Dermis blood vessel endothelial cell (primary cell): ENCODE measurements at places on chromosomes 5 and 9.

DNA sequence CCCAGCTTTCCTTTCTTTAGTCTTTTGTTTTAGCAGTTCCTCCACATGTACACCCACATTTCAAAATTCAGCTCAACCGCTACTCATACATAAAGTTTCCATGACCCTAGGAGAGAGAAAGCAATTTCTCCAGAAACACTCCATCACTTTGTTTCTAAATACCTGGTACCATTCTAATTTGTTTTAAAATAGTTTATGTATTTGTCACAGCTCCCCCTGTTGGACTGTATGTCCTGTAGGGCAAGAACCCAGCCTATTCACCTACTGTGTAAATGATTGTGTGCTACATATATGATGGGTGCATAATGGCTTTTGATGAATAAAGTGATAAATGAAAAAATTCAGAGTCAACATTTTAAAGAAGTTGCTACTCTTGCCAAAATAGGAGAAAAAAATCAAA, 139.1 kb downstream of the COX7C start:
- no peak for DNase-seq

GRCh38 chr9:124386201-124386600, 29.0 kb downstream of the PSMB7 start:
- no peak for DNase-seq

DNA sequence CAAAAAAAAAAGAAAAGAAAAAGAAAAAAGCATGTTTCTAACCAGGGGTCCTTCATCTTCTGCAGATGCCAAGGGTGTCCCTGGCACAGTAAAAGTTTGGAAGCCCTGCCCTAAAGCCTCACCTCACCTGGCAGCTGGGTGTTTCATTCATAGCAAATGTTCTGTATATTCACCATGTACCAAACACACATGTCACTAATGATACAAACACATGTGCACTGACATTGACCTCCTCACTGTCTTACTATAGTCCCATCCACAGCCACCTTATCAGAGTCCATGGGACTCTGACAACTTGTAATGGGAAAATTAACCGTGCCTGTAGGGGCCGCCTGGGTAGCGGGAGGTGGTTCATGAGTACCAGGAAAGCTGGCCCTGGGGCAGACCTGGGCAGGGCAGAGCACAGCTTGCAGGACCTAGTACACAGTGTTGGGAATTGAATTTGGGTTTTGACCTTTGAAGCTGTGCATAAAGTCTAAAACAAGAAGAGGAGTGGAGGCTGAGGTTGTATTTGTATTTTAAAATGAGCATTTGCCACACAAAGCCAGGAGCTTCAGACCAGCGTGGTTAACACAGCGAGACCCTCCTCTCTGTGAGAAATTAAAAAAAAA, 6.4 kb upstream of the MGAT4B start:
- DNase-seq: no peak

DNA sequence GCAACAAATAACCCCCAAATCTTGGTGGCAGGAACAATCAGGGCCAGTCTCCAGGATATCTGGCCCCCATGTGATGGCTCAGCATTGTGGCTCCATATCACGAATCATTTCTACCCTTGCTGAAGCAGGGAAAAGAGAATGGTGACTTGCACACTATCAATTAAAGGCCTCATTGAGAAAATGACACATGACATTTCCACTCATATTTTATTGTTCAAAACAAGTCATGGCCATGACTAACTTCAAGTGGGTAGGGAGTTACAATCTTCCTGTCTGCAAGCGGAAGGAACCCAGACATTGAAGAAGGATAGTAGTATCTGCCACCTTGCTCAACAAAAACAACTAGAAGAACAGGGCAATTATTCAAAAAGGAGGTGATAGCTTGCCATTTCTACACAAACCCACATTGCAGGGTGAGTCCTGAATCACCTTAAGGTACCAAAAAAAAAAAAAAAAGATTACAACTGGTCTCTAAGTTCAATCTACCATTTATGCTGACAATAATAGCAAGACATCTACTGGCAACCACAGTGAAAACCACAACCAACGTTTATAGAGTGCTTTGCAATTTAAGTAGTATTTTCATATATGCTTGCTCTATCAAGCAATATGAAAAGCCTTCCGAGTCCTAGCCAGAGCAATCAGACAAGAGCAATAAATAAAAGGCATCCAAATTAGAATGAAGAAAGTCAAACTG, 186.7 kb upstream of the DAPK1 start:
- DNase-seq: no peak

DNA sequence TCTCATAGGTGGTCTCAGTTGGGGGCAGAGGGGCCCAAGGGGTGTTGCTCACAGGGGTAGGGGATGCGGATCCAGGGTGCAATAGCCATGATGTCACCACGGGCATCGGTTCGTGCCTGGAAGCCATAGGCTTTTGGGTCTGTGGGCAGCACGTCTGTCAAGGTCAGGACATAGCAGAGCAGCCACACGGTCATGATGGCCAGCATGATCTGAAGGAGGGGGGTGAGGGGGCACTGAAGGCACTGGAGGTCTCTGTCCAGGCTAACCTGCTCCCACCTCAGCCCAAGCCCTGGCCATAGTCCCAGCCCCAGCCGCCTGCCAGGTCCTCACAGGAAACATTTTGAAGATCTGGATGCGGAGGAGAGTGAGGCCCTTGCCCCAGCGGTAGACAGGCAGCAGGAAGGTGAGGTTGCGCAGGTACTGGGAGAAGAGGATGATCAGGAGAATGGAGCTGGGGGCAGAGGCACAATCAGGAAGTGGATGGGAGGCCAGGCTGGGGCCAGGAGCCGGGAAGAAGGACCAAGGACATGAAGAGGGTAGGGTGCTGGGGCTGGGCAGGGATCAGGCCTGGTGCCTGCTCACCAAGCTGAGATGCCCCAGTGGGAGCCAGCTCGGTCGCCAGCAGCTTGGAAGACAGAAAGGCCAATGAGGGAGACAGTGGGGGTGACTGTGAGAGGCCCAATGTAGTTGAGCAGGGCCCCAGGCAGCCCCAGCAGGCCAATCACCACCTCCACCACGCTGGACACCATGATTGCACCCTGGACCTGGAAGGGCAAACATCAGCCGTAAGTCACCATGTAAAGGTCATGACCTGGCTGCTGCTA, 3.3 kb downstream of the SLC23A1 start:
- DNase-seq: no peak

DNA sequence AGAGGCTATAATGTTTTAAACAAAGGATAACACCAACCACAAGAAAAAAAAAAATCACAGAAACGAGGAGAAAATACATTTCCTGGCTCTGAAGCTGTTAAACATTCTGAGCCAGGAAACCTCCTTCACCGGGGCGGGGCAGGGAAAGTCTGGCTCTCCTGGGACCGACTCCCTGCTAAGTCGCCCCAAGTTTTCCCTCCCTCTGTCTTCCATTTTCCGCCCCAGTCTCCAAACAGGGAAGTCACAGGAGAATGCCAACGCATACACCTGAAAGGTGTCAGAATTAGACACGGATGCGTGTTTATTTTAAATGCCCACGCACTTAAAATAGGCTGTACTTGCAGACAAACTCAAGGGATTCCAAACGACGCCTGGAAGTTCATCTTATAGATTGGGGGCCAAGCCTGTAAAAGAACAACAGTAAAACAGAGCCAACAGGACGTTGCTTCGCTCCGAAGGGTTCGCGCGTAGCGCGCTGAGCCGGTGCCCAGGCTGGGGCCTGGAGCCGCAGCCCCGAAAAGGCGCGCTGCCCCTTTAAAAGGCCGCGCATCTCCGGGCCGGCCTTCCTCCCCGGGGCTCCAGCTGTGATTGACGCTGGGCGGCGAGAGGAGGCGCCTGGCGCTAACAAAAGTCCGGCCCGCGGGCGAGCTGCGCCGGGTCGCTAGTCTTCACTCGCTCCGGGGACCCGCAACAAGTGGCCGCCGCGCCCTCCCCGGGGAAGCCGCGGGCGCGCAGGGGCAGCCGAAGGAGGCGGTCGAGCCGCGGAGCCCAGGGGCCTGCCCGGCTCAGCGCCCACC, at the start of gene FBXL7:
FBXL7 (plus strand) TSS at position 653 of the 797 bp plus-strand sequence.
- DNase-seq: peak; percentile 88
